ENCODE measurements at places on chromosomes 6 and 20.

GRCh38 chr6:119858901-119859300 is 509.3 kb upstream of the MAN1A1 start:
- DNase-seq, result no peak

DNA sequence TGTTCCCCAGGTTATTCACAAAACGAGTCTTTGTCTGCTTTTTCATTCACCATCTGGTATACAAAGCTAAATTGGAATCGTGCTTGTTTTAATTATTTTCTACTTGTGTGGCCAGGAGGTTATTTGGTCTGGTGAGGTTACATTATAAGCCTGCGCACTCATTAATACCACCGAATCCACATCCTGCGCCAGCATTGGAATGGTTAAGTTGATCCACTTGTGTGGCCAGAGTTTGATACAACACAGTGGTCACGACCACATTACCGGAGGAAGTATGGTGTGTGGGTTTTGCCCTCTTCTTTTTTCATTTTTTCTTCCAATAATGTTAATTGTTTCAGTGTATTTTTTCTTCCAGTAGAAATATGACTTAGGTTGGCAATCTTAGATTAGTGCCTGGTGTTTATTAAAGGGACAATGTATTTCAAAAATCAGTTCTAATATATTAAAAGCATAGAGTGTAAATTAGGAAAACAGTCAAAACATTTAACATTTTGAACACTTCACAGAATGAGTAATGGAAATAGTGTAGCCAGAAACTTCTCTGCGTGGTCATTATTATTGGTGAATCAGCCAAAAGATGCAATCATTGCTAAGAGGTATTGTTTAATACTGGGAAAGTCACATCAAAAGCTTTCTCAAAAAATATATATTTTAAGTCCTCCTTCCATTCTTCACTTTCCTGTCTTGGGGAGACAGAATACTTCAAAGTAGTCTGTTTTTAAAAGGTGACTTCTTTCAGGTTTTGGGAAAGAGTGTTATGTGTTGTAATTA is 84.5 kb downstream of the JARID2 start:
- no peak for DNase-seq

- no peak for DNase-seq
Observed at GRCh38 chr6:145332011-145332410, 403.3 kb downstream of the EPM2A start.

- DNase-seq, result no peak
Observed at GRCh38 chr6:33898771-33899170, 95.0 kb upstream of the MLN start.

- no peak for DNase-seq
Observed at GRCh38 chr6:148435386-148435785, 92.7 kb downstream of the SASH1 start.

DNA sequence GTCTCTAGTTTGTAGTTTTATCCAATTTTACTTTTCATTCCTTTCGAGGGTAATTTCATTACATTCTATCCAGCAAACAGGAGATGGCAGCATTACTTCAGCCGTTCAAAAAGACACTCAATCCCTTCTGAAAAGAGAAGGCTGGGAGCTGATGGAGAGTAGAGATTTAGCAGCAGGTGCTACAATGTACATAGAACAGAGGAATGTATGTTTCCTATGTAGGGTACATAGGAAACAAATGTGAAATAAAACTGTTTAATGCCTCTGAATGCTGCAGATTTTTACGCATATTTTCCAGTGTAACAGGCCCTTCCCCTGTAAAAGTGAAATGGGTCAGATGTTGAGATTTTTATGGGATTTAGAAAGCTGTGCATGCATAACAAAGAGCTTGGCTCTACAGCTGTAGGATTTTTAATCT is 16.0 kb downstream of the RPS12 start:
- DNase-seq, result no peak

DNA sequence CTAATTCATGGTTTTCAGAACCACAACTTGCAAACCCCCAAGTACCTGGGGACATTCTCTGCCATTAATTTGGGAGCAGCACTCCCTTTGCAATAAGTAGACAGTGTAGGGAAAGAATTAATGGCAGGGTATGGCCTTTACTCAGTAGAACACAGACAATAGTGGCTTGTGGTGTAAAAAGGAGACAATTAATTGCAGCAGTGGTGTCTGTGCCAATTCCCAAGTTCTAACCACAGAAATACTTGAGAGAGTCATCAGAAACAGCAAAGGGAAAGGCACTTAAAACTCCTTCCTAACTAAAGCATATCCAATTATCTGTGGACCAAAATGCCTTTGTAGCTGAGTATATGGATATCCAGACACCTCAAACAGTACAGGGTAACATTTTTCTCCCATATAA is 257.6 kb upstream of the POU3F2 start:
- no peak for DNase-seq

GRCh38 chr6:111573892-111574797 is 31.5 kb downstream of the TRAF3IP2 start:
- DNase-seq, result peak; percentile 36

GRCh38 chr20:64226686-64227580 is 28.6 kb upstream of the PCMTD2 start:
- DNase-seq, result no peak

- no peak for DNase-seq
Observed at GRCh38 chr6:49565855-49566254, 15.4 kb downstream of the C6orf141 start.

DNA sequence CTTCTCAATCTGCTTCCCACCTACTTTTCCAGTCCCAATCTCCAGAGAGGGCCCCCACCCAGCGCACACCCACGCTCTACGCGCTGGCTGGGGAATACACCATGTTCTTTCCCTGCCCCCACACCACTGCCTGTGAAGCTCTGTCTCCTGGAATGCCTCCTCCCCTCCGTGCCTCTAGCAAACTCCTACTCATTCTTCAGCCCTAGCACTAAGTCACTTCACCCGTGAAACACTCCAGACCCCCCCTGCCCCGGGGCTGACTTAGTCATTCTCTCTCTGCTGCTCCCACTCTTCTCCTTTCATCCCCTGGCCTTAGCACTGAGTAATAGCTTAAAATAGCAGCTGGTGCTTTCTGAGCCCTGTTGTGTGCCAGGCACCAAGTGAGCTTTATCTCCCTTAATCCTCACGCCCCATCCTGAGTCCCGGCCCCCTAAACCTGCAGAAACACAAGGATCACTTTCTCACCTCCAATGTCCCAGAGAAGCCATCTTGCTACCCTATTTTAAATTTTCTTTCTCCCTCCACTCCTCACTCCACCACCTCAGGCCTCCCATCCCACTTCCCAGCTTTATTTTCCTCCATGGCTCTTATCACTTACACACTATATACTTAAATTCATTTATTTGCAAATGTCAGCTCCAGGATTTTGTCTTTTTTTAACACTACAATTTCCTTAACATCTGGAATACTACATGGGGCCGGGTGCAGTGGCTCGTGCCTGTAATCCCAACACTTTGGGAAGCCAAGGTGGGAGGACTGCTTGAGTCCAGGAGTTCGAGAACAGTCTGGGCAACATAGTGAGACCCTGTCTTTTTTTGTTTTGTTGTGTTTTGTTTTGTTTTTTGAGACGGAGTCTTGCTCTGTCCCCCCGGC is 6.3 kb upstream of the PARD6B start:
- DNase-seq, result peak; percentile 87

GRCh38 chr6:143039548-143039947 is 21.1 kb upstream of the AIG1 start:
- no peak for DNase-seq

DNA sequence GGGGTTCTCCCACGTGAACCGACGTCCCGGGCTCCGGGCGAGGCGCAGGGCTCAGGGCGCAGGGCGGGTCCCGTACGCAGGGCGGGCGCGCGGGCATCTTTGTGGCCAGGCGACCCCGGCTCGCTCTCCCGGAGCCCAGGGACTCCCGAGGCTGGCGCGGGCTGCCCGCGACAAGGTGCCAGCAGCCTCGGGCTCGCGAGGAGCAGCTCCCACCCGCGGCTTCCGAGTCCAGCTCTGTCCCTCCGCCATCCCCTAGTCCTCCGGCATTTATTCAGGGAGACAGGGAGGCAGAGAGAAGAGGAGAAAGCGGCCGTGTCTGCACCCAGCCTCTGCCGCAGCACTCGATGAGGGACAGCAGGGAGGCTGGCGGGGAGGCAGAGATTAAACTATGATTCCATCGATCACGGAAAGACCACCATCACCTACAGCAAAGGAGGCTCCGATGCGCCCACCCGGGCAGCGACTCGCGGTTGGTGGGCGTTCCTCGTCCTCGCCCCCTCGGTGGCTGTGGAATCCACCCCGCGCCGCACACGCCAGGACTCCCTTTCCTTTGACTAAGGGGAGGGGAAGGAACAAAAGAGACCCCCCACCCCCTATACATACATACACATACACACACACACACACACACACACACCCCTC is 1.1 kb downstream of the RGS17 start:
- DNase-seq, result no peak

DNA sequence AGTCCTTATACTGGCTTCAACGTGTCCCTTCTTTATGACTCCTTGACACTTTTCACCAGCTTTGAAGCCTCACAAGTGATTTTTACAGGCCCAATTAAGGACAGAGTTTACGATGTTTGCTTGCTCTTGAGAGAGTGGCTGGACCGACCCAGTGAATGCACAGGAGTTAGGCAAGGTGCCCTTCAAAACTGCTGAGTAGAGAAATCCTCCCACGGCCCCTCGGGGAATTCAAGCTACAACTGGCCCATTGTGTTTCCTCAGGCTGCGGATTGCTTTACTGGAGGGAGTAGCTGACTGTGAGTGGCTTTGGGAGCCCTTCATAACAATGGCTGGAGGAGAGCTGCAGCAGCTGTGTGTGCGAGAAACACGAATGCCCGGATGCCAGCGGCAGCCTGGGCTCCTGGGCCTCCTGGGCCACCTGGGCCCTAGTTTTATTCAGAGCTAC is 50.0 kb downstream of the SGK1 start:
- no peak for DNase-seq

GRCh38 chr6:22892452-22892851 is 323.1 kb downstream of the HDGFL1 start:
- DNase-seq, result no peak

DNA sequence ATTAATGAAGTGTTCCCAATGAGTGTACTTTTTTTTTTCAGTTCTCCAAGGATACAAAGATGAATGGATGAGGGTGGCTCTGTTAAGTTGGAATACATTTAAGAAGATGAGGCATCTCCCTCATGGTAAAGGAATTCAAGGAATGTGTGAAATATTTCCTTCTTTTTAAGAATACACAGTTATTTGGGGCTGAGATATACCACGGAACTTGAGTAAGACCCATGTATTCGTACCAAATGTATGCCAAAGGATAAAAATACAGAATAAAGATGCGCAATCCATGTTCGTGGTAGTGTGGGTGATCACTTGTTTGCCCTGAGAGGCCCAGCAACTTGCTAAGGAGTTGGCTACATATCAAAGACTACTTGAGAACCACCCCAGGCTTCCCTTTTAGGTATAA is 164.2 kb upstream of the TCF21 start:
- DNase-seq, result no peak

- no peak for DNase-seq
Observed at GRCh38 chr6:44076356-44077213, 50.7 kb downstream of the MRPL14 start.

GRCh38 chr6:126063512-126064146 is 77.3 kb downstream of the TRMT11 start:
- no peak for DNase-seq

DNA sequence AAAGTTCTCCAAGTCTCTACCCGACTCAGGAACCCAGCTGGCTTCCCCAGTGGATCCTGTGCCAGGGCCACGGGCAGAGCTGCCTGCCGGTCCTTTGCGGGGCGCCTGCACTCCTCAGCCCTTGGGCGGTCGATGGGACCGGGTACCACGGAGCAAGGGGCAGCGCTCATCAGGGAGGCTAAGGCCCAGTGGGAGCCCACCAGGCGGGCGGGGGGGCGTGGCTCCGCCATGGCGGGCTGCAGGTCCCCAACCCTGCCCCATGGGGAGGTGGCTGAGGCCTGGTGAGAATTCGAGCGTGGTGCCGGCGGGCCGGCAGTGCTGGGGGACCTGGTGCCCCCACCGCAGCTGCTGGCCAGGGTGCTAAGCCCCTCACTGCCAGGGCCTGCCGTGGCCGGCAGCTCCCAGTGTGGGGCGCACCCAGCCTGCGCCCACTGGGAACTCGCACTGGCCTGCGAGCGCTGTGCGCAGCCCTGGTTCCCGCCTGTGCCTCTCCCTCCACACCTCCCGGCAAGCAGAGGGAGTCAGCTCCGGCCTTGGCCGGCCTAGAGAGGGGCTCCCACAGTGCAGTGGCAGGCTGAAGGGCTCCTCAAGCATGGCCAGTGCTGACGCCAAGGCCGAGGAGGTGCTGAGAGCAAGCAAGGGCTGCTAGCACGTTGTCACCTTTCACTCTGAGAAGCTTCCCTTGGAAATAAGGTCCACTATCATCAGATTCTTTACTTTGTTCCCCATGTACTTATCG is 14.8 kb upstream of the ELOVL5 start:
- no peak for DNase-seq

GRCh38 chr20:33145521-33145920 is 22.4 kb upstream of the BPIFA2 start:
- DNase-seq, result no peak

DNA sequence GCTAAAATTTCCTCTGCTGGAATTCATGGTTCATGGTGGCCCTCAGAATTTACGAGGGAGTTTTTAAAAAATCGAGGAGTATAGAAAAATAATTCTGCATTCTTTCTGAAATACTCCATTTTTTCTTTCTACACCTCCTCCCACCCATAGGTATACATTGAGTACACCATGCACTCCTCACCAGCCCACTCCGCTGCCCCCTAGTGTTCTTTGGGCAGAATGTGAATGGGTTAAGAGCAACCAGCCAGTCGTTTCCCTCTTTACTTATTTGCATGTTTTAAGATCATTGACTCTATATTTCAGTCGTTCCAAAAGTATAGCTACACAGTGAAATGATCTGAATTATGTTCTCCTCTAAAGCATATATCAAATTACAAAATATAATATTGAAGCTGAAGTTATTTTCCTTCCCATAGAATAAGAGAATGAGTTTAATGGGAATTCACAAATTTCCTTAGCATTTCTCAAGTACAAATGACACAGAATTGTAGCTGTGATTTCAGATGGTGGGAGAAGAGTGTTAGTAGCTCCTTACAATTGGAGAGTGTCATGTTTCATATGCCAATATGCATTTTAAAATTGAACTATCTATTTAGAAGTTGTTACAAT is 977.7 kb upstream of the SLC35B3 start:
- DNase-seq, result no peak

DNA sequence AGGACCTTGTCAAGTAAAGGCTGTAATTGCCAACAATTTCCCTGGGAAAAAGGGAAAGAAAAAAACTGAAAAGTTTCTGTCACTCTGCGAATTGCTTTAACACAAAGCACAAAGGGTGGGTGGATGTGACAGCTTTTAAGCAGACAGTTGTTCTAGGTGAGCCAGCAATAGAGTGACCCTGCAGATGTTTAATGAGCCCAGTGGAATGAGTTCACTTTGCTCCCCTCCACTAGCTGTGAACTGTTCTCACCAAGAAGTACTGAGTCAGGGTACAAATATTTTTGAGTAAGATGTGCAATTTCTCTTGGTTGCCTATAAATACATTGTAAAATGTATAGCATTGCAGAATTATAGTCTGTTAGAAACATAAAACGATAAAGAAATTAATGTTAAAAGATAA is 26.2 kb upstream of the LRRC1 start:
- no peak for DNase-seq

GRCh38 chr6:150251566-150252186 is 108.8 kb downstream of the PPP1R14C start:
- no peak for DNase-seq

- no peak for DNase-seq
Observed at GRCh38 chr6:1049170-1049569, 262.7 kb upstream of the FOXQ1 start.
